ENCODE measurements at places on chromosomes 5 and 9.

DNA sequence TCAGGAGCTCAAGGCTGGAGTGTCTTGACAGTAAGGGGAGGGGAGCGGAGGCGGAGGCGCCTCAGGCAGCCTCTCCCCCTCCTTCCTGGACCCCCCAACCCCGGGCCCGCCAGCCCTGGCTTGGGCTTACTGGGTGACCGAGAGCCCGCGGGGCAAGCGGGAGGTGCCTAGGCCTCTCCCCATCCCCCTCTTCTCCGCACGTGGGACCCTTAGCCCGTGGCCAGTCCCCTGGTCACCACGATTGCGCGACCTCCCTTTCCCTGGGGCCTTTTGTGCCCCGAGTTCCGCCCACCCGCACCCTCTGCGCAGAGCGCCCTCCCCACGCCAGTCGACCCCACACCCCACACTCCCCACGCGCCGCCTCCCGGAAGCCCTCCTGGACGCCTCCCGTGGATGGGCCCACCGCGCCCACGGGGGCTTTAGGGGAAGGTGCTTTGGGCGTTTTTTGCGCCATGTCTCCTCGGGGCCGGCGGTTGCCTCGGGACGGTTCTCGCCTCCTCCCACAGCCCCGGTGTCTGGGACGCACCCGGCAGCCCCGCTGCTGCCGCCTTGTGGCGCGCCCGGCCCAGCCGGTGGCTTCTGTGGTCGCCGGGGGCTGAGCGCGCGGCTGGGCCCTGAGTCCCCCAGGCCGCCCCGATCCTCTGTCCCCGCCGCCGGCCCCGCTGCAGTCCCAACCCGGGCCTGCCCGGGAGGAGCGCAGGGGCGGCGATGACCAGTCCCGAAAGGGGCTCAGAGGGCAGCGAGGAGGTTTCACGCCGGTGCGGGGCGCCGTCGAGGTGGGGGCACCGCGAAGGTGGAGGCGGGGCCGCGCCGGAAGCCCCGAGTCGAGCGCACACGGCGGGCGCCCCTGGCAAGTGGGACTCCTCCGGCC lies 3.2 kb downstream of the TOR4A start:
- DNase-seq = no peak

DNA sequence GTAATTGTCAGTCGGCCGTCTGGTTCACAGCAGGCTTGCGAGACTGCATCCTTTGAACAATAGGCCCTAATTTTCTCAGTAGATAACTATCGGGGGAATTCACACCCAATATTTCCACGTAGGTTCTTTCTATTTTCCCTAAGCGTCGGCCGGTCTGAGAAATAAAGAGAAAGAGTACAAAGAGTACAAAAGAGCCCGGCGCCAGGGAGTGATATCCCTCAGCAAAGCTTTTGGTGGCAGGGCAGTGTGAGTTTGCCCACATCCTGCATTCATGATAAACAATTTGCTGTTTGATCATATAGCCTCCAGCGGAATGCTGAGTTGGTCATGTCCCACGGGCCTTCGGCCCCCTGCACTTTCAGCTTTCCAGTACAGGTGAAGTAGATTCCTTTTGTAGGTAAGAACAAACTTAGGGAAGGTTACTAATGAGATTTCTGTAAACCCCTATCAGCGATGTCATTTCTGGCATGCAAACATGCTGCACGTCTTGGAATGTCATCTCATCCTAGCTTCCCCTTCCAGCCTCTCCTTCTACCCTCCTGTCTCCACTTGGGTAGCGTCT lies 4.7 kb upstream of the PTGR1 start:
- DNase-seq = no peak

- no peak for DNase-seq
Observed at GRCh38 chr9:125544988-125545651, 161.9 kb downstream of the MAPKAP1 start.

GRCh38 chr5:154309805-154310204 lies 119.3 kb downstream of the GALNT10 start:
- DNase-seq = peak; percentile 5

DNA sequence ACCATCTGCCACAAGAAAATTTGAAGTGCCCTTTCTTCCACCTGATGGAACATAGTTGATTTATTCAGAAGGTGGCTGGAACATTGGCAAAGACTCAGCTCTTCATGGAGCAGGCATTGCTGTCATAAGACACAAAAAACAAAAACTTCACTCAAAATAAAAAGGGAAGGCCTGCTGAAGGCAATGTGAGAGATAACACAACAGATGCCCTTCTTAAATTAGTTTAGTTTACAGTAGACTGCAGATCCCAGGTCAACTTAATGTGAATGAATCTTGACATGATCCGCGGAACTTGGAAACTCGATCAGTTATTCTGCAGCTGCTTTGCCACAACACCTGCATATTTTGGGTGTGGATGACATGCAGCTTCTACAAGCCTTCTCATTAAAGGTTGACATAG lies 159.8 kb upstream of the PLCXD3 start:
- DNase-seq = no peak

DNA sequence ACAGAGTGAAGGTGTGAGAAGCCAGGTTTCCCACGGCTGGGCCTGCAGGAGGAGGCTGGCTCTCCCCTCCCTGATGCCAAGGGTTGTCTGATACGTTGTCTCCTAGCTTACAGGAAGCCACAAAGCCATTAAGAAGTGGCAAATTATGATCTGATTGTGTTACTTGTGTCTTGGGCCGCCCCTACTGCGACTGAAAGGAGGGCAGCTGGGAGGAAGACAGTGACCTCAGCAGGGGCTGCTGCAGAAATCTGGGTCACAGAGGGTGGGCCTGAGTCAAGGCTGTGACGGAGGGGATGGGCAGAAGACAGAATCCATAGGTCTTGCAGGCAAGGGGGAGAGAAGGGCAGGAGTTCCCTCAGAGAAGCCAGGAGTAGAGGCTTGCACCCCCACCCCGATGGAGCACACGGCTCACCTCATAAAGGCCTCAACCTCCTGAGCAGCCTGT lies 145.0 kb downstream of the FSTL4 start:
- no peak for DNase-seq

- DNase-seq = no peak
Observed at GRCh38 chr9:6785682-6786081, 27.9 kb downstream of the KDM4C start.
